Heart left ventricle (tissue), 16 donors: ENCODE measurements at places on chromosomes 7 and 10. TPM values are rescaled to one million over a fixed set of nuclear protein-coding genes. Genes with fewer than 3 reads are reported as not detected.

GPR146 gene
- total RNA-seq, result 35.6 TPM

DNA sequence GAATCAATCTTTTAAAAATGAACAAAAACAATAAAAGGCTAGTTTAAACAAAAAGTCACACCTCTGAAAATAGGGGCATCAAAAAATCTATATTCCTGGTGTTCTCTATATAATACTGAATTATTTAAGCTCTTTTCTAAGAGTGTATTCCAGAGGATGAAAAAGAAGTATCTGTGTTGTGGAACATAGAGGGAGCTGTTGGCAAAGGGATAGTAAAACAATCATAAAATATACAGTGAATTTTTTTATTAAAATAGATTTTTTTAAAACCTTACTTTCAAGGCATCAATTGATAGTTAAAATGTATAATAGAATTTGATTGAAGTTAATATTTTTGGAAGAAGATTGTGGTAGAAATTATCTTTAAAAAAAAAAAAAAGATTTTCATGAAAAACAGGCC lies 1409.1 kb upstream of the CELF2 start:
- DNase-seq, result no peak

ZNF365 gene
- total RNA-seq, result not detected

- DNase-seq, result no peak
Measured at GRCh38 chr7:32058002-32058401, 12.2 kb downstream of the PDE1C start.

DNA sequence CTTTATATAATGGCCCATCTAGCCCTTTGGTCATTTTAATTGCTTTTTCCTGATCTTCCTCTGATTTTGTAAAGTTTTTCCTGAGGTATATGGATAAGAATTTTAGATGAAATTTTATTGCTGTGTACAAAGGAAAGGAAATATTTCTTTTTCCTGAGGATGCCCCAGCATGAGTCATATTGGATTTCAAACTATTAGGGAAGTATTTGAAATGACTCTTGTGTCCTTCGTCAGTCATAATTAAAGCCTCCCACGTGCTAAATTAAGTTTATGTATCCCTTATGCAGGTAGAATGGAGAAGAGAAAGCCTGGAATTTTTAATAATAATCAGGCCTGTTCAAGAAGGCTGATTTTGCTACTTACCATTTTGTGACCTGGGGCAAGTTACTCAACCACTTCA lies 82.6 kb upstream of the GLI3 start:
- no peak for DNase-seq

- no peak for DNase-seq
Measured at GRCh38 chr10:98956576-98957260, 278.9 kb downstream of the HPSE2 start.

CFAP58 gene
- 3.1 TPM for total RNA-seq

OR9A2 gene
- total RNA-seq, result not detected

TDRD1 gene
- total RNA-seq, result 0.68 TPM

DNA sequence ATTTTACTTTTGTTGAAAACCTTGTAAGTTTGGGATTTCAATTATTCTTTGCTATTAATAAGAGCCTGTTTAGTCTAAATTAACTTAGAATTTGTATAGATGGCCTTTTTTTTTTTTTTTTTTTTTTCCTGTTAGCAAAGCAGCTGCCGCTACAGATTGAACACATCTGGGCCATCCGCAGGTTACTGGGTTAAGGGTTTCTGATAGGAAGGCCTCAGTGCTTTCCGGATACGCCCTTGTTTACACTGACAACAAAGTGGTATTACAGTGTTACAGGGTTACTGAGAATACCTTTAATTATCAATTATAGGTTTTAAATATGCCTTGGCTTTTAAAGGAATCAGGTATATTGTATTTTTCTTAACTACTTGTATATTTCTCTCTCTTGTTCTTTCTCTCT lies 76.8 kb downstream of the PTN start:
- no peak for DNase-seq

- DNase-seq, result no peak
Measured at GRCh38 chr7:15678653-15679052, 7.8 kb downstream of the MEOX2 start.

MYO3A gene
- total RNA-seq, result not detected

CLRN3 gene
- total RNA-seq, result not detected

KNDC1 gene
- total RNA-seq, result not detected

GRCh38 chr10:17250736-17251135 lies 22.7 kb downstream of the VIM start:
- DNase-seq, result no peak

DNA sequence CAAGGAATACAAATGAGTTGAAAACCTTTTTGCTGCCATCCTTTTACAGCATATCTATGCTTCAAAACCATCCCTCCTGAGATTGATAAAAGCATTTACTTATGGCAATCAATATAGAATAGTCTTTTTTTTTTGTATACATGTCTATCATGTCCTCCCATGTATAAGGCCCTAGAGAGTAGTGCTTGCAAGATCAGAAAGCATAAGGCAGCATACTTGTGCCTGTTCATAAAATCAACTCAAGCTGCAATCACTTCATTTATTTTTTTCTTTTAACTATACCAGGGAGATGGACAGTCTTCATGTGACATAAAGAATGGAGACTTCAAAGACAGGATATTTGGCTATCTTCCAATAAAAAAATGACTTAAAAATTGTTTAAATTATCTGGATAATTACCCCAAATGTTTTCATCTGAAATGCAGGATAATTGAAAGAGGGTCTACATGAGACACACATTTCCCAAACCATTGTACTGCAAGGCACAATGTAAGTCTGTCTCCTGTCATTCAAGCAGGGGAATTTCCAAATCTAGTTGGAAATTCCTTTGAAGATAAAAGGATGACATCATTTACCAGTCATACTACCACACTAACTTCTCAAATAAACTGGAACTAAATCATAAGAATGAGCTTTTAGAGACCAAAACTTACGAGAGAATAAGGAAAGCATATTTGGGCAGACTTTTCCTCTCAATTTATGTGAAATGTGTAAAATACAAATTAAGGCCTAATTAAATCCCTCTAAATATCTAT lies 22.5 kb downstream of the LRRN3 start:
- DNase-seq, result no peak

RELN gene
- total RNA-seq, result 1.9 TPM

- DNase-seq, result no peak
Measured at GRCh38 chr7:37719077-37719476, 35.5 kb downstream of the GPR141 start.

TYW1B gene
- 2.8 TPM for total RNA-seq

MKI67 gene
- total RNA-seq, result 0.20 TPM
